ENCODE measurements at places on chromosomes 11 and 22.

GRCh38 chr11:28582506-28582905 is 474.3 kb downstream of the METTL15 start:
- no peak for DNase-seq

GRCh38 chr11:3614742-3615171 is 27.0 kb downstream of the ART5 start:
- DNase-seq: no peak

DNA sequence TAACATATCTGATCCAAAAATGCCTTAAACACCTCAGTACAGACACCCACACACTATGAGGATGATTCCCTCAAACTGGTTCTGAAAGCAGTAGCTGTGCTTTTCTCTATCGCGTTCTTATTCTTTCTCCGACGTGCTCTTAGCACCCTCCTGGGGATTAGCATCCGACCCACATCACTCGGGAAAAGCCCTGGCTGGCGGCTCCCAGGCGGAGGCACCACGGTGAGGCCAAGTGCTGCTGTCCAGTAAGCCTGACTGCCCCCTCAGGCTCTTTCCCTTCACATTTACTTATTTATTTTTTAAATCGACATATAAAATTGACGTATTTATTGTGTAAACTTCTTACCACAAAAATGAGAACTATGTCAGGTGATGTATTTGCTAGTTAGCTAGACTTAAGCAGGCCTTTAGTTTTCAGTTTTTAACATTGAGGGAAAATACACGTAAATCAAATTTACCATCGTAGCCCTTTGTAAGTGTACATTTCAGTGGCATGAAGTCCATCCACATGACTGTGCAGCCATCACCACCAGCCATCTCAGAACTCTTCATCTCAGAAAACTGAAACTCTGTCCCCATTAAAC is 19.2 kb downstream of the TBX1 start:
- DNase-seq: no peak

DNA sequence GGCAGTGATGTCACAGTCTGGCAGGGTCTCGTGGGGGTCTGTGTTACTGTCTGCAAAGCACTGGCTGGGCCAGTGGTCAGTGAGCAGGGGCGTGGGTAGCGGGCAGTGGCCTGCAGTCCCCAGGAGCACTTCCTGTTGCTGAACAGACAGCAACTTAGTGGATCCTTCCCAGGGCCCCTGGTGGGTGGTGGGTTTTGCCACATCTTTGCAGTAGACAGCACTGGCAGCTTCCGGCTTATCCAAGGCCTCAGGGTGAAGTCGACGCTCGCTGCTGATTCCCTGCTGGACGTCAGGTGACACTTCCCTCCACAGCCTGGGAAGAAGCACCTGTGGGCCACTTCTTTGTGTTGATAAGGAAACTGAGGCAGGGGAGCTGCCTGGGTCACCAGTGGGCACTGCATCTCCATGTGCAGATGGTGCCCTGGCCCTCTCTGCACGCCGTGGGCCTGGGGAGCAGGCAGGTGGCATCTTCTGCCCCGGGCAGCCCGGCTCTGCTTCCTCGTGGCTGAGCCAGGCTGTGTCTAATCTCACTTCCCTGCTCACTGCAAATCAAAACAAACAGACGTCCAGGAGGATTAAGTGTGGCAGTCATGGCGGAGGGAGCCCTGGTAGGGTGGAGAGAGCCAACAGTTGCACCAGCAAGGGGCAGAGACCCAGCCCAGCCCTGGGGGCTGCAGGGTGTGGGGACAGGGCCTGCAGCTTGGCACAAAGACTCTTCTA is 79.8 kb downstream of the KCNQ1 start:
- no peak for DNase-seq

DNA sequence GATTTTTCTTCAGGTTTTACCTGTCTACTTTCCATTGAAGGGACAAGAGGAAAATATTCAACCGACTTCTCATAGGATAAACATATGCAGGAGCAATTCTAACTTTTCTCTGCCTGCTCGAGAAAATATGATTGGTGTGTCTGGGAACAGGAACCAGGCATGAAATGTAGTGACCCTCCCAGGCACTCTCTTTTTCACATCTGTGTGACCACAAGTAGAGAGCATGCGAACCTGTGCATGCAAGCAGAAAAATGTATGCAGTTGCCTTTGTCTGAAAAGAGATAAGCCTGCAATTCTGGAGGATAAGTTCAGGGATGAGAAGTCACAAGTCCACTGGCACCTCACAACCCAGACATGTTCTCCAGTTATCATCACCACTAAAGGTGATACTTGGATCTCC is 583.5 kb upstream of the FAT3 start:
- no peak for DNase-seq

DNA sequence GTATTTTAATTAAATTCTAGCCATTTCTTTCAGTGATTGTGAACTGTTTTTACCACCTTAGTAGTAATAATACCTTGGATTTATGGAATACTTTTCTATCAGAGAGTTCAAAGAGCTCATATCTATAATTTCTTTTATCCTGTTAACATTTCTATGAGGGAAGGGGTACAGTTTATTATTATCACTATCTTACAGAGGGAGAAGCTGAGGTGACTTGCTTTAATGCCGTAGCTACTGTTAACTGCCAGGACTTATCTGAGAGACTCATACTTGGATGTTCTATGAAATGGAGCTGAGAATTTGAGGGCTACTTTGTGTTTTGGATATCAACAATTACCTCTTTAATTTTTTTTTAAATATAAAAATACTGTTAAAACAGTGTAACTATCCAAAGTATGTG is 3.3 kb downstream of the REXO2 start:
- no peak for DNase-seq

GRCh38 chr11:62753736-62754603 is at the start of gene ZBTB3:
ZBTB3 (minus strand) TSS chr11:62754160; CDS start chr11:62753664, 496 bp downstream.
- DNase-seq: peak; percentile 99

DNA sequence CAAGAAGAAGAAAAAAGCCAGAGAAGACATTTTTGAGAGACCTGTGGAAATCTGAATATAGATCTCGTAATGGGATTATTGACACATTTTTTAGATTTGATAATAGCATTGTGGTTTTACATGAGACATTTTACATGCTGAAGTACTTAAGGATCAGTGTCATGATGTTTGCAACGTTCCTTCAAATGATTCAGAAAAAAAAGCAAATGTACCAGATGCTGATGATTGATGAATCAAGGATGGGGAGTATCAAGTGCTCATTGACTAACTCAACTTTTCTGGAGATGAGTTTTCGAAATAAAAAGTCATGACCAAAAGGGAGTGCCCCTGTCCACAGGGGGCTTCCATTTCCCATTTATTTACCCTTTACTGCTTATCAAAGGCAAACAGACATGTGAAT is 207.0 kb upstream of the SORL1-AS1 start:
- DNase-seq: no peak

GRCh38 chr22:23182309-23183060 is 2.2 kb downstream of the BCR start:
- DNase-seq: no peak

DNA sequence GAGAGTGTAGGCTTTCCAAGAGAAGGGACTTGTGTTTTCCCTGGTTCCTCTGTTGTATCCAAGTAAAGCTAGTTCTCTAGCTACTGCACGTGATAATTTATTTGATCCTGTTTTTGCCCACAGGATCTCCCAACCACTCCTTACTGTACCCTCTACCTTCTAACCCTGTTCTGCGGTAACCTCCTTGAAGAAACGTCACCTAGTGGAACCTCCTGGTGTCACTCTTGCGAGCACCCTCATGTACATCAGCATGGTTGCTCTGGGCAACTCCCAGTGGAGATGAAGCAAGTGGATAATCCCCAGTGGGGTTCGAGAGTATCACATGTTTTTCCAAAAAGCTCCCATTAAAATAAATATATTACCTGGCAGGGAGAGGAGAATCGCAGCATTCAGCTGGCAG is 108.9 kb upstream of the CLMP start:
- no peak for DNase-seq

GRCh38 chr11:66124564-66124963 is 54.5 kb downstream of the PACS1 start:
- no peak for DNase-seq

- DNase-seq: no peak
Measured at GRCh38 chr11:86500500-86501140, 125.9 kb downstream of the CCDC81 start.

DNA sequence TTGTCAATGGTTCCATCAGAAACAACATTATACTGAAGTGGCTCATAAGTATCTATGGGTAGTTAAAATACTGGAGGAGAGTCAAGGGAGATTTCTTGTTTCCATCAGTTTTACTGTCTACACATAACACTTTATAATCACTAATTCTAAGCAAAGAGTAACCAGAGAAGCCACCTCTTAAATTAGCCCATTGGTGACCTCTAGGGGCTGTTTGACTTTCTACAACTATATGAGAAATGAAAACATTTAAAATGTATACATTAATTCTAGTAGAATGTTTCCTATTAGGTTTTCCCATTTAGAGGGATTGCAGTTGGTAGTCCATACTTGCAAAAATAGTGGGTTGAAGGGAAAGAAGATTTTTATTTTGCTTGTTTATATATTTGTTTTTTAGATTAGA is 504.3 kb downstream of the FAM181B start:
- peak; percentile 5 for DNase-seq

DNA sequence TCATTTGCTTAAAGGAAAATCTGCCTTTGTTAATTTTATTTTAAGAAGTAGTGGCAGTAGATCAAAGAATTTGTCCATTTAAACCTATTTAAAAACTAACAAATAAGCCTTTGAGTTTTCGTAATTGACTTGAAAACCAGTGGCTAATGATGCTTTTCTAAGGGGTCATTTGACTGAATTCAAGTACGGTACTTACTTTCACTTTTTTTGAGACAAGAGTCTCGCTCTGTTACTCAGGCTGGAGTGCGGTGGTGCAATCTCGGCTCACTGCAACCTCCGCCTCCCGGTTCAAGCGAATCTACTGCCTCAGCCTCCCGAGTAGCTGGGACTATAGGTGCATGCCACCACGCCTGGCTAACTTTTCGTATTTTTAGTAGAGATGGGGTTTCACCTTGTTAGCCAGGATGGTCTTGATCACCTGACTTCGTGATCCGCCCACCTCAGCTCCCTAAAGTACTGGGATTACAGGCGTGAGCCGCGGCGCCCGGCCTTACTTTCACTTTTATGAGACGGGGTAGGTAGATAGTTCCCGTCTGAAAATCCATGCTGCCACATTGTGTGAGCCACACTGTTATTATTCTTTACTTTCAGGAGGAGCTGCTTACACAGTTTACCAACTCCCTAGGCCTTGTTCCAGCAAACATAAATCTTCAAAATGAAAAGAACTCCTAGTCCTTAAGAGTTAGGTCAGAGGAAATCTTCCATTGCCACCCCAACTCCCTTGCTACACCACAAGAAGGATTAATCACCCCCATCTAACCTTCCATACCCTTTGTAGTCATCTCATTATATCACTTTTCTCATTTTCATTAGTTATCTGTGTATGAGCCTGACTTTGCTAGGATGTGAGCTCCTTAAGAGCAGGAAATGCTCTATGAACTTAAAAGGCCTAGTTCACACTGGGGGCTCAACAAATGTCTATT is 926.6 kb upstream of the CCDC90B start:
- DNase-seq: no peak
